ENCODE measurements at places on chromosomes 11 and 22. TPM values are rescaled to one million over a fixed set of nuclear protein-coding genes. Genes with fewer than 3 reads are reported as not detected.

GRCh38 chr11:61173456-61173855, 12.2 kb upstream of the VPS37C start:
- H3K36me3 ChIP-seq = no peaks in the 10 kb centered on the region
- H3K27me3 ChIP-seq = no peaks in the 10 kb centered on the region
- H3K4me3 ChIP-seq = no peak overlapping the region
- H3K27ac ChIP-seq = no peak overlapping the region
- DNase-seq = no peak

DNA sequence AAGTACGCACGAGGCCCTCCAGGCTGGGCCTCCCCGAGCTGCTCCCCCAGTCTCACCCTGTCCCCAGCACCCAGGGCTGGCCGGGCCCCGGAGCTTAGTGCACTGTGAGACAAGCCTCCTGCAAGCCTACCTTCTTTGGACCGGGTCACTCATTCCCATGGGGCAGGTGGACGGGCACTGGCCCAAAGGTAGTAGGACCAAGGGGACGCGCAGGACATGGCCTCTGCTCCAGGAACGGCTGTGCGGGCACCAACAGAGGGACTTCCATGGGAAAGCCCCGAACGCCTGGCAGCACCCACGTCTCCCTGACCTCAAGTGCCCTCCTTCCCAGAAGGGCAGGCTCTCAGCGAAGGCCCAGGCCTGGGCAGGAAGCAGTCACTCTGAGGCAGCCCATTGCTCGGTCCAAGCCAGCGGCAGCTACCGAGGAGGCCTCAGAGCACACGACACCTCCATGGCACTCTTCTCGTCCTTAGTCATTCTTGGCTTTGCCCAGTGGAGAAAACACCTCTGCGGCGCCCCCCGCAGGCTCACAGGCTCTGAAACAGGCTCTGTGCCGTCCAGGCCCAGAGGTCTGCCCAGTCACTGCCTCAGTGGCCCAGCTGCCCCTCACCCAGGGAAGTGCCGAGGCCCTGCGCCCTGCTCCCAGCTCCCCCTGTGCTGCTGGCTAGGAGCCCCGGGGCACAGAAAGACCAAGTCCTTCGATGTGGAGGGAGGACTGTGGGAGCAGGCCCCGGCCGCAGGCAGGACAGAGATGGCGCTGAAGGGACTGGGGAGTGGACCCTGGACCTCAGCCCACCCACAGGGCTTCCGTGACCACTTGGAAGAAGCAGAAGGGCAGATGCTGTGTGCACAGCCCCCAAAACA, 3.8 kb downstream of the MOB2 start:
- H3K4me3 ChIP-seq = no peak overlapping the region
- H3K36me3 ChIP-seq = peaks cover 61% of the 10 kb centered on the region
- peak; percentile 76 for DNase-seq
- no peaks in the 10 kb centered on the region for H3K27me3 ChIP-seq
- H3K4me1 ChIP-seq = peaks cover 80% of the 10 kb centered on the region

GRCh38 chr11:46485856-46486443, 94.4 kb upstream of the CHRM4 start:
- no peak overlapping the region for H3K4me3 ChIP-seq
- H3K27ac ChIP-seq = no peak overlapping the region
- DNase-seq = no peak
- peaks cover 35% of the 10 kb centered on the region for H3K36me3 ChIP-seq
- H3K27me3 ChIP-seq = no peaks in the 10 kb centered on the region
- peaks cover 32% of the 10 kb centered on the region for H3K4me1 ChIP-seq

- no peak overlapping the region for H3K27ac ChIP-seq
- H3K4me3 ChIP-seq = no peak overlapping the region
- no peaks in the 10 kb centered on the region for H3K4me1 ChIP-seq
- no peaks in the 10 kb centered on the region for H3K36me3 ChIP-seq
Observed at GRCh38 chr11:16410479-16410878, 54.1 kb upstream of the SOX6 start.

GRCh38 chr11:110000850-110001249, 92.3 kb upstream of the ZC3H12C start:
- H3K4me3 ChIP-seq = no peak overlapping the region
- no peaks in the 10 kb centered on the region for H3K36me3 ChIP-seq
- H3K27me3 ChIP-seq = no peaks in the 10 kb centered on the region

- no peak overlapping the region for H3K27ac ChIP-seq
- no peaks in the 10 kb centered on the region for H3K36me3 ChIP-seq
- no peak overlapping the region for H3K4me3 ChIP-seq
- no peaks in the 10 kb centered on the region for H3K27me3 ChIP-seq
- DNase-seq = no peak
Observed at GRCh38 chr11:104618954-104619353, 279.3 kb downstream of the CASP12 start.

DNA sequence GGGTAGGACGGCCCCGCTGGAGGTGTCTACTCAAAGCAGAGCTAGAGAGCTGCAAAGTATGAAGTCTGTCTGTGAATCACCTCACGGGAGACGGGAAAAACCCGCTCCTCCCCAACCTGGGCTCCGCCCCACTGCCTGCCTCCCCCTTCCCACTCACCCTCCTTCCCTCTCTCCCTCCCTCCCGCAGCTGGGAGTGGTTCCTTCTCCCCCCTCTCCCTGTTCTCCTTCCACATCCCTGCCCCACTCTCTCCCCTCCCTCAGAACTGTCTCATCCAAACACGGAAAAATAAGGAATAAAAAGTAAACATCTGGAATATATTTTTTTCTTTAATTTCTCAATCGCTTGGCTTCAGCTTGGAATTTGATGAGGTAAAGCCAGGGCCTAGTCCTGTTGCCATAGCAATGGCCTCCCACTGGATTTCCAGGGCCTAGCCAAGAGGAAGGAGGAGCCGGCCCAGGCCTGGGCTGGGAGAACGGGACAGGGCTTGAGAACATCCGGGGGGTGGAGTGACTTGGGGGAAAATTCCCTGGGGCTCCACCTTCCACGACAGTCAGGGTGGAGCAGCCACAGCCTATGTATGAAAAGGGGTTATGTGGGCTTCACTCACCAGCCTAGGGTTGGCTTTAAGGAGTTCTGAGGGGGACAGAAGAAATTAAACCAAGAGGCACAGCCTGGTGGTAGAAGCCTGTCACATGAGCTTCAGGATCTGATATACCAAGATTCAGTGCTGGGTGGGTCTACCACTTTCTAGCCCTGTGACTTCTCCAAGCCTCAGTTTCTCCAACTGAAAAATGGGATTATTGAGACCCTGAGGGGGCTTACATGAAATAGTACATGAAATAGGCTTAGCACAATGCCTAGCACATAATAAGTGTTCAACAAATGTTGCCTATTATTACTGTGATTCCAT, 2.2 kb downstream of the TNKS1BP1 start:
- no peak for DNase-seq
- H3K27me3 ChIP-seq = no peaks in the 10 kb centered on the region
- H3K4me1 ChIP-seq = peaks cover 84% of the 10 kb centered on the region
- H3K36me3 ChIP-seq = peaks cover 34% of the 10 kb centered on the region

GRCh38 chr11:86630229-86630981, 42.0 kb downstream of the ME3 start:
- no peaks in the 10 kb centered on the region for H3K4me1 ChIP-seq
- no peak overlapping the region for H3K4me3 ChIP-seq
- H3K36me3 ChIP-seq = no peaks in the 10 kb centered on the region
- no peak overlapping the region for H3K27ac ChIP-seq
- no peak for DNase-seq

GRCh38 chr11:116033931-116034553, 529.8 kb upstream of the CADM1 start:
- no peaks in the 10 kb centered on the region for H3K36me3 ChIP-seq
- no peak overlapping the region for H3K4me3 ChIP-seq
- no peak for DNase-seq
- no peaks in the 10 kb centered on the region for H3K27me3 ChIP-seq
- no peak overlapping the region for H3K27ac ChIP-seq

DNA sequence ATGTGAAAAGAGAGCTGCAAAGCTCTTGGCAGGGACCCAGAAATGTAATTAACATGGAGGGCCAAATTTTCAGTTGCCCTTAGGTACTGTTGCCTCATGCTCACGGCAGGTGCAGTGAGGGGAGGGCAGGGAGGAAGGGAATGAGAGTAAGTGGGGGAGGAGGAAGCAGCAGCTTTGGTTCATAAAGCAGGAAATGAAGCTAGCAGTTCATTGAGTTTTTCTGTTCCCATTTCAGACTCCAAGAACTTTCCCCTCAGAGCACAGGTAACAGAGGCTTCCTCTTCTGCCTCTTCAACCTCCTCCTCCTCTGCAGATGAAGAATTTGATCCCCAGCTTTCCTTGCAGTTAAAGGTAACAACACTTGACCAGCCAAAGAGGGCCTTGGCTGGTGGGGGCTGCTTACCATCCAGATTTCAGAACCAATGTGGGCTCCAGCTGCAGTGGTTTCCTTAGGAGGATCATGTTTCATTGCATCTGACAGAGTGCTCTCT, 57.9 kb upstream of the PARVA start:
- H3K4me3 ChIP-seq = no peak overlapping the region
- no peaks in the 10 kb centered on the region for H3K36me3 ChIP-seq
- no peaks in the 10 kb centered on the region for H3K4me1 ChIP-seq
- no peak overlapping the region for H3K27ac ChIP-seq

GRCh38 chr11:75931124-75931523, 116.1 kb downstream of the UVRAG start:
- no peak overlapping the region for H3K4me3 ChIP-seq
- no peaks in the 10 kb centered on the region for H3K36me3 ChIP-seq
- H3K27me3 ChIP-seq = no peaks in the 10 kb centered on the region
- H3K4me1 ChIP-seq = no peaks in the 10 kb centered on the region

GRCh38 chr11:110128161-110128560, 35.0 kb downstream of the ZC3H12C start:
- no peaks in the 10 kb centered on the region for H3K27me3 ChIP-seq
- no peak for DNase-seq
- no peak overlapping the region for H3K4me3 ChIP-seq
- no peaks in the 10 kb centered on the region for H3K4me1 ChIP-seq
- no peak overlapping the region for H3K27ac ChIP-seq

- no peak for DNase-seq
- H3K27me3 ChIP-seq = no peaks in the 10 kb centered on the region
- H3K4me1 ChIP-seq = peaks cover 71% of the 10 kb centered on the region
- peak overlapping the region; percentile 99 for H3K27ac ChIP-seq
- peaks cover 8% of the 10 kb centered on the region for H3K36me3 ChIP-seq
- peak overlapping the region; percentile 89 for H3K4me3 ChIP-seq
Observed at GRCh38 chr22:32476281-32477195, 1.9 kb downstream of the FBXO7 start.

- H3K4me1 ChIP-seq = no peaks in the 10 kb centered on the region
- H3K27me3 ChIP-seq = no peaks in the 10 kb centered on the region
- H3K27ac ChIP-seq = no peak overlapping the region
- no peaks in the 10 kb centered on the region for H3K36me3 ChIP-seq
Observed at GRCh38 chr11:115644856-115645255, 140.6 kb upstream of the CADM1 start.

DNA sequence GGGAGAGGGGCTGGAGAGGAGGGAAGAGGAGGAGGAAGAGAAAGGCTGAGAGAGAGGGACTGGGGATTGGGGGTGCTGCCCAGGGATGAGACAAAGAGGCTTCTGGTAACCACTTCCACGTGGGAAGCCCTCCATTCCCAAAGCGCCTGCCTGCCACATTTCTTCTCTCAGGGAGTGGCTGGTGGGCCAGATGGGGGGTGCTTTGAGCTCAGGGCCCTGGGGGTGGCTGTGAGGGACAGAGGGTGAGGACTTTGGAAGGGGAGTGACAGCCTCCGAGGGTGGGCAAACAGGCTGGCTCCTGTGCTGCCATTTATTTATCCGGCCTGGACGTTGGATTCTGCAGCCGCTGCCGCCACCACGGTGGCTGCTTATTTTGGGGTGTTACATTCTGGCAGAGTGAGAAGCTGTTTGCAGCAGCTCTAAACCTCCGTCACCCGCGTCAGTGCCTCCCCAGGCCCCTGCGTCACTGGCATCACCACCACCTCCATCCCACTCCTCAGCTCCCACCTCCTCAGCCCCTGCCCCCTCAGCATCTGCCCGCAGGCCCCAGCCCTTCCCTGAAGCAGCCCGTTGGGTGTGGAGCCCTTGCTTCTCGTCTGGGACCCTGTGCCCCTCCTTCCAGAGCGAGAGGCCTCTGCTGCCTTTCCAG, 1.6 kb downstream of the RTN4RL2 start:
- no peak overlapping the region for H3K4me3 ChIP-seq
- H3K27me3 ChIP-seq = peaks cover 32% of the 10 kb centered on the region
- H3K36me3 ChIP-seq = no peaks in the 10 kb centered on the region
- DNase-seq = no peak

DNA sequence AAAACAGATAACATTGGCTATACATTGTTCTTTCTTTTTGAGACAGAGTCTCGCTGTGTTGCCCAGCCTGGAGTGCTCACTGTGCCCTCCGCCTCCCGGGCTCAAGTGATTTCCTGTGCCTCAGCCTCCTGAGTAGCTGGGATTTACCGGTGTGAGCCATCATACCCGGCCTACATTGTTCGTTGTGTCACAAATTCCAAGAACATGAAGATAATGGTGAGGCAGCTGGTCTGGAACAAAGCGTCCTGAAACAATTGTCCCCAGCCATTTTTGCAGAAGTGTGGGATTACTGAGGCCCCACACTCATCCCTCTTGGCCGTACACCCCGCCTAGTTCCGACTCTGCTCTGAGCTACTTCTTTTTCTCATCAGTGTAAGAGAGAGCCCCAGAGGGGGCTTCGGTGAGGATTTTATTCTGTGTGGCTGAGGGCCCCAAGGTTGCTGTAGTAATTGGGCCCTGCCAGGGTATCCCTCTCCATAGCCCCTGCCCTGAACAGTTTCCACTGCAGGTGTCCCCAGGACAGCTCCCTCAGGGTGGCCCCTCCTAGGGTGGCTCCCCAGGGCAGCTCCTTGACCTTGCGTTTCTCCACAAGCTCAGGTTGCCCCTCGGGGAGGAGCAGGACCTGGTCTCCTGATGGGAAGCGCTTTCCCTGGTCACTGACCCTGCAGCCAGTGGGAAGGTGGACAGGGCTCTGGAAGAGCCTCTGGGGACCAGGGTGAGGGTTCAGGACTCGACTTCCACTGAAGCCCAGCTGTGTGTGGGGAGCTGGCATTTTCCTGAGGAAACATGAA, 13.1 kb upstream of the ARSA start:
- H3K27me3 ChIP-seq = peaks cover 27% of the 10 kb centered on the region
- H3K27ac ChIP-seq = peak overlapping the region; percentile 29
- H3K4me3 ChIP-seq = no peak overlapping the region

The WDR74 gene
- polyA plus RNA-seq = 60.1 TPM

The IGSF9B gene
- 1.6 TPM for polyA plus RNA-seq

The P4HA3 gene
- polyA plus RNA-seq = not detected

The CARD10 gene
- 5.7 TPM for polyA plus RNA-seq

The SLC5A4 gene
- 0.48 TPM for polyA plus RNA-seq

The OR51E2 gene
- not detected for polyA plus RNA-seq

The SYCE3 gene
- polyA plus RNA-seq = not detected

The TECTA gene
- polyA plus RNA-seq = 0.16 TPM

The WT1 gene
- 2.8 TPM for polyA plus RNA-seq

The MS4A6A gene
- polyA plus RNA-seq = 176 TPM

The OVOL1 gene
- 0.03 TPM for polyA plus RNA-seq

The MAJIN gene
- 2.6 TPM for polyA plus RNA-seq

The PPP6R3 gene
- 23.9 TPM for polyA plus RNA-seq

The C1QTNF4 gene
- polyA plus RNA-seq = 1.9 TPM

The RIC3 gene
- 15.0 TPM for polyA plus RNA-seq

The PRPF19 gene
- polyA plus RNA-seq = 65.2 TPM

The KRTAP5-11 gene
- polyA plus RNA-seq = not detected

The NOX4 gene
- 0.70 TPM for polyA plus RNA-seq

The KDM4D gene
- polyA plus RNA-seq = 0.39 TPM
